ENCODE measurements at places on chromosomes 4 and X.

- DNase-seq: no peak
Measured at GRCh38 chrX:29024871-29025270, 437.6 kb downstream of the IL1RAPL1 start.

DNA sequence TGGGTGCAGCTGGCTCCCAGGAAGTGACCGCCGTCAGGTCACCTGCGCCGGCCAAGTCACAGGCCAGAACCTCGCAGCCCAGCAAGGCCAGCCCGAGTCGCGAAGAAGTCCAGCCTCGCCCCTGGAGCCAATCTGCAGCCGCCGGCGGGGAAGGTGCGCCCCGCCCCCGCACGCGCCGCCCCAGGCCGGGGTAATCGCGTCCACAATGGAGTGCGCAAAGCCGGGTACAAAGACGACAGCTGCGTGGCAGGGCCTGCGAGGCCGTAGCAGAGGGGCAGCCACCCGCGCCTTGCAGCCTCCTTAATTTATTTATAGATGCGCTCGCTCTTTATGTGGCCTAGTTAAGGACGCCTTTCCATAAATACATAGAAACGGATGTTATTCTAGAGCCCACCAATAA lies 139.4 kb upstream of the CPEB2 start:
- no peak for DNase-seq

GRCh38 chr4:54233277-54233696 lies 4.2 kb downstream of the PDGFRA start:
- DNase-seq: peak; percentile 78

DNA sequence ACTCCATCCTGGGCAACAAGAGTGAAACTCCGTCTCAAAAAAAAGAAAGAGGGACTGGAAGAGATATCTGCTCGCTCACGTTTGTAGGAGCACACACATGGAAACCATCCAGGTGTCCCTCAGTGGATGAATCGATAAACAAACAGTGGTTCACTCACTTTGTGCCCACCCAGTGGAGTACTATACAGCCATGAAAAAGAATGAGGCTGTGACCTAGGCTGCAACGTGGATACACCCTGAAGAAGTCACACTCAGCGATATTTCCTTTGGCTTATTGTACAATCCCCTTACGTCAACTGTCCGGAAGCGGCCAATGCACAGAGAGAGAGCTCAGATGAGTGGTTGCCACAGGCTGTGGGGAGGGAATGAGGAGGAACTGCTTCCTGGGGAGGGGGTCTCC lies 82.3 kb upstream of the PPP2R3B start:
- no peak for DNase-seq

- DNase-seq: no peak
Measured at GRCh38 chr4:110654254-110654635, 31.4 kb upstream of the PITX2 start.

DNA sequence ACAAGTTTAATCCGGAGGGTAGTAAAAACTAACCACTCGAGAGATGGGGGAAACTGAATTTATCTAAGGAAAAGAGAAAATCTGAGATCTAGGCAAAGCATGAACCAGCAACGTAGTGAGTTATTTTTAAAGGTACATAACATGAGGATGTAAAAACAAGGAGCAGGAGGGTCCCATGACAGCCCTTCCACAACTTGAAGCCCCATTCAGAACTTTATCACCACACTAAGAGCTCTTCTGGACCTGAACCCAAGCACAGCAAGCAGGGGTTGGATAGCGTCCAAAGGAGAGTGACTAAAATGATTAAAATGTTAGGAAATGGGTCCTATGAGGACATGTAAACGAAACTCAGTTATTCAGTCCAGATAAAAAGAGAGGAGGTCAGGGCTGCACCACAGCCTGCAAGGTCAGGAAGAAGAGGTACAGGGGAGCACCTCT lies 16.2 kb downstream of the SH3RF1 start:
- no peak for DNase-seq

GRCh38 chr4:113834298-113834697 lies 72.8 kb upstream of the CAMK2D start:
- no peak for DNase-seq

GRCh38 chrX:43657671-43658070 lies 1.6 kb downstream of the MAOA start:
- no peak for DNase-seq

DNA sequence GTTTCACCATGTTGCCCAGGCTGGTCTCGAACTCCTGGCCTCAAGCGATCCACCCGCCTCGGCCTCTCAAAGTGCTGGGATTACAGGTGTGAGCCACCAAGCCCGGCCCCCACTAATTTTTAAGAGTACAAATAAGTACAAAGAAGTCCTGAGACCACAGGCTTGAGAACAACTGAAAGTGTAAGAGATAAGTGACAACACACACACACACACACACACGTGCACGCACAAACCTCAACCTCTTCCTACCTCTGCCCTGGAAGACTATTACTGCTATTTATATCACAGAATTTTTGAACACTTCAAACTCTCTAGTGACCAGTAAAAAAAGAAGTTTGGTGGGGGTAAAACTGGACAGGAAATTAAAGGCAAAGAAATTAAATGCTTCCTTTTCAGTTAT lies 7.5 kb downstream of the KLHL15 start:
- DNase-seq: no peak

DNA sequence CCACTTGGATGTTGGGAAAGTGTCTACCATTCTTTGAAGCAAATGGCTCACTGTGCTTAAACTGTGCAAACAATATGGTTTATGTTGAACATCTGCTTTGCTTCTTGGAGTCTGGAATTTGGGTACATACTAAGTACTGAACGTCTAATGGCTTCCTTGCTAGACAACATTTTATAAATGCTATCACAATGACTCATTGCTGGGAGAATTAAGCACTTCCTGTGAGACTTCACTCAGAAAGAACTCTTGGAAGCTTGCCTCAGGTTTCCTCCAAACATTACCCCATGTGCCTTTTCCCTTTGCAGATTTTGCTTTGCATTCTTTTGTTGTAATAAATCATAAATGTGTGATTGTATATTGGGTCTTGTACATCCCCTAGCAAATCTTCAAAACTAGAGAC lies 139.7 kb downstream of the PACRGL start:
- DNase-seq: no peak

GRCh38 chr4:166282081-166282770 lies 409.2 kb downstream of the TLL1 start:
- DNase-seq: no peak

DNA sequence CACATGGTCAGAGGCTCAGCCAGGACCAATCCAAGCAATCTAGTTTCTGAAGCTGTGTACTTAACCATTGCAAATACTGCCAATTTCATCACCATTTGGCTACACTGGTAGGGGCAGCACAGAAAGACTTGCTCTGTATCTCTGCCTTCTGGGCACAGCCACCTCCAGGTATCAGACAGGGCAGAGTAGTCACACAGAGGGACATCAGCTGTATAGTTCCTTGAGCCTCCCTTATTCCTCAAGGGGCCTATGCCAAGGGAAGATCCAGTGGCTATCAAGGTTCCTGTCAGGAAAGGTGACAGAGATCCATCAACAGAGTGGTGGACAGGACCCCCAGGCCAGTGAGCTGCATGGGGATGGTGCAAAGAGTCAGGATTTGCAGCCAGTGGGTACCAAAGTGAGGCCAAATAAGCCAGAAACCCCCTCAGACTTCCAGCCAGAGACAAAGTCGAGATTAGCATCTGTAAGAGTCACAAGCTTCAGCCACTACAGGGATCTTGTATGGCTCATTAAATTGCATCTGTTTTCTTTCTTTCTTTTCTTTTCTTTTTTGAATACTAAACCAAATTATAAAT lies 381.6 kb upstream of the CPEB2 start:
- DNase-seq: no peak

DNA sequence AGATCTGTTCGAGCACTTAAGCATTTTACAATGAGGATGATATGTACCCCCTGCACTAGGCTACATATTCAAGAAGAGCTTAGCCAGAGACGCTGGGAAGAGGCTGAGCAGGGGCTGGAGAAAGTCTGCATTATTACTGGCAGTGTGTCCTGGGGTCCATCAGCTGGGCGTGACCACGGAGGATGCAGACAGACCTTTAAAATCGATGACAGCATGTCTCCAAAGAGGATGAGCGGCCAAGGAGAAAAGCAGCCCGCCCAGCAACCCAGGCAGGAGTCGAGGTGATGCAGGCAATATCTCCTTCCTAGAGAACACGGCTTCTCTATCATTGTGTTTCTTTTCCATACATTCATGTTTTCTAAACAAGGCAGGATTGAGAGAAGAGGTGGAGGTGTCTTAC lies 300.7 kb downstream of the USP46 start:
- no peak for DNase-seq
